Activated CD4-positive, alpha-beta T cell treated with anti-CD3 and anti-CD28 coated beads, Interleukin-2, Interleukin-6, amounts not matched to agents 100 ng/mL and 50 ng/mL, durations not matched to agents 16 hours and 8 hours (primary cell): ENCODE measurements at places on chromosomes 7 and 10.
A peak's percentile ranks its signal among the peaks of the same experiment; 100 is the strongest.

- DNase-seq, result no peak
Measured at GRCh38 chr10:117545141-117546019, 2.8 kb downstream of the EMX2 start.

DNA sequence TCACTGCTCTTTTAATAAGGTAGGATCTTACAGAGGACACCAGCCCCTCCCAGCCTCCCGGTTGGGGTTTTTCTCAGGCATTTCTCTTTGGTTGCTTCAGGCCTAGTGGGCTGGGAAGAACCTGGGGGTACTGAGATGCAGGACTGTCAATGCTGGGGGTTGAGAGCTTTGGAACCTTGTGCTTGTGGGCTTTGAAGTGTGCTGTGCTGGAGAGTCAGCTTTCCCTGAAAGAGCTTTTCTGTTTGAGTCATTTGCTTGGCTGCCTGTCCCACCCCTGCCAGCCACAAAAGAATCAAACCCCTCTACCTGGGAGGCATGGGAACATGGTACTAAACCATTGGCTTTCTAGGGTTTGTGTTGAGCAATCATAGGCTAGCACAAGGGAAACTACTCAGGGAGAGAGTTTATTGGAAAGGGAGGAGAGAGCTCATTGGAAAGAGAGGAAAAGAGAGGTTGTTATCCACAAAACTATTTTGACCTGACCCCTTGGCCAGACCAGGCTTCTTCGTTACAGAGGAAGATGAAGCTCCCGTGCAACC, 1.4 kb downstream of the SCD start:
- DNase-seq, result peak; percentile 43

GRCh38 chr7:112115880-112116279, 90.3 kb downstream of the DOCK4 start:
- DNase-seq, result no peak

DNA sequence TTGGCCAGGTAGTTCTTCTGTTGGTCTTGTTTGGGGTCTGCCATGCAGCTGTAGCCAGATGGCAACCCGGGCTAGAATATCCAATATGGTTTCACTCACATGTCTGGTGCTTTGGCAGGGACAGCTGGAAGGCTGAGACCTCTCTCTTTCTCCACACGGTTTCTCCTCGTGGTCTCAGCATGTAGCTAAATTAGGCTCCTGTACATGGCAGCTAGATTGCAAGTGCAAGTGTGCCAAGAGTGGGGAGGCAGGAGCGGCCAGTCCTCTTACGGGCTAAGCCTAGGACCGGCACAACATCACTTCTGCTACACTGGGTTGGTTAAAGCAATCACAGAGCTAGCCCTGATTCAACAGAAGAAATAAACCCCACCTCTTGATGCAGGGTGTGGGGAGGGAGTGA, 9.3 kb upstream of the PDE1C start:
- no peak for DNase-seq

- no peak for DNase-seq
Measured at GRCh38 chr10:234708-235406, 99.6 kb downstream of the ZMYND11 start.

- DNase-seq, result no peak
Measured at GRCh38 chr7:141133646-141134045, 59.8 kb downstream of the TMEM178B start.

GRCh38 chr10:113294868-113295267, 258.0 kb upstream of the HABP2 start:
- no peak for DNase-seq

DNA sequence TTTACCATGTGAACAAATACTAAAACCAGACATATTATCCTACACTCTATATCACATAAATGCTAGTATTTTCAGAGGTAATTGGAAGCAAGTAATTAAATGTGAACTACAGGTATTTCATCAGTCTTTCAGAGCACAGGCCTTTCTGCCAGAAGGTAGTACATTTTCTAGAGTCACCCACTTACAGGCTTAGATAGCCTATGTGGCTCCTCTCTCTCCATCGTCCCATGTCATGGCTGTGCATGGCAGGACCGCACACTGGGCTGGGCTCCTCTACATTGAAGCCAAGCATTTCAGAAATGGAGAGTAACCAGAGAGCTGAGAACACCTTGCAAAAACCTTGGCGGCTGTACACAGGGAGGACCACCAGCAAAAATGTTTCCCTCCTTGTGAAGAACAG, 49.7 kb downstream of the GFRA1 start:
- DNase-seq, result no peak

GRCh38 chr10:9262770-9263169, 1208.3 kb downstream of the GATA3 start:
- DNase-seq, result no peak

GRCh38 chr10:120039826-120040225, 147.3 kb downstream of the SEC23IP start:
- no peak for DNase-seq

DNA sequence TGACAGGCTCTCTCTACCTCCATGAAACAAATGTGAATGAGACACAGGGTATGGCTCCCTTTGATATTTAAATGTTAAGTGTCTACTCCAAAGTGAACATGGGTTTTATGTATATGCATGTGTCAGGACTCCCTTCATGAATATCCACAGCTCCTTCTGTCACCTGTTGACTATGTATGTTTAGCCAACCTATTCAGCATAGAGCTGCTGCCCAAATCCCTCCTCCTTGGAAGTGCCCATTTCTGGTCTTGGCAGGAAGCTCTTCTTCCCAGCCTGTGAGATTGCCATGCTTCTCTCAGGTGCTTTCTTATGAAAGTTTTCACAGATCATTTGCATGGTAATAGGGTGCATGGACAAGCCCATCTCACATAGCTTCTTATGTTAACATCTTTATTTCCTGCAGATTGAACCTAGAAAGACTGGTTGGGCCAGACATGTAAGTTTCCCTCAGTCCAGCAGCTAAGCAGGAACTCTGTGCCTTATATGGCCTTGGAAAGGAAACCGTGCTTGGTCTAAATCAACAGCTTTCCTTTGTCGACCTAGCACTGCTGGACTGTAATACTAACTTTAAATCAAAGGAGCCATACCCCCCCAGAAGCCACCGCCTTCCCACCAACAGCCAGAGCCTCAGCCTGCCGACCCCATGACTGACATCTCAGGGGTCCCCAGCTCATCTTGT, 288.9 kb downstream of the ADARB2 start:
- no peak for DNase-seq

DNA sequence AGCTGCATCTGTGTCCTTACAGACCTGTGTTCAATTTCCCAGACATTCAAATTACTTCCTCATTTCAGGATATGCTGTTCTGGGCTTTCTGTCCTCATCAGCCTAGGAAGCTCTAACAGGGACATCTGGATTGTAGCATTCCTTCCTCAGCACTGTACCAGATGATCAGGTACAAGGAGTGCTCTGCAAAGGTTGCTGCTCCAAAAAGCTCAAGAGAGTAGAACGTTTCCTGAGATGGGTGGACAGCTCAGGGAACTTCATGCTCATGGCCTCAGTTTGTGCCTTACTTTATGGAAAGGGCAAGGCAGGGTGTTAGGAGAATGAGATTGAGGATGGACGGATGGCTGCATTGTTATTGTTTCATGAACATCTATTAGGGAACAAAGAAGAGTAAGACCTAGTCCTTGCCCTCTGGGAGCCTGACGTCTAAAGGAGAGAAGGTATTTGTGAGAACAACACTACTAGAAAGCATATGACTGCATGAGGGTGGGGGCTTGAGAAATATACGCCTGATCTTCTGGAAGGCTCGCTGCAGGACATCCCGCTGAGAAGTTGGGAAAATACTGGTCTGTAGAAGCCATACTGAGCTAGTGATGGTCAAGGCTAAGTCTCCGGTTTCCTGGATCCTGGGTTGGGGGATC, 10.5 kb upstream of the ZNF212 start:
- no peak for DNase-seq
